ENCODE measurements at places on chromosomes 3 and 15.
A peak's percentile ranks its signal among the peaks of the same experiment; 100 is the strongest.

DNA sequence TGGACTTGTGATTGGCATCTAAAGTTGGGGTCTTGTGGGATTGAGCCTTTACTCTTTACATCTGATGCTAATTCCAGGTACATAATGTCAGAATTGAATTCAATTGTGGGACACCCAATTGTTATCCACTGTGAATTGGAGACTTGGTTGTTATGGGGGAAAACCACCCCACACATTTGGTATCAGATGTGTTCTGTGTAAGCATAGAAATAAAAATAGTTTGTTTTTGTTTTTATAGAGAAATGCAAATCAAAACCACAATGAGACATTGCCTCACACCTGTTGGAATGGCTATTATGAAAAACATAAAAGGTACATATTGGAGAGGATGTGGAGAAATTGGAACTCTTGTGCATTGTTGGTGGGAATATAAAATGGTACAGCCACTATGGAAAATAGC is 58.5 kb downstream of the CPA3 start:
- no peak for DNase-seq

GRCh38 chr15:73517566-73517965 is 74.6 kb downstream of the REC114 start:
- no peak for DNase-seq

DNA sequence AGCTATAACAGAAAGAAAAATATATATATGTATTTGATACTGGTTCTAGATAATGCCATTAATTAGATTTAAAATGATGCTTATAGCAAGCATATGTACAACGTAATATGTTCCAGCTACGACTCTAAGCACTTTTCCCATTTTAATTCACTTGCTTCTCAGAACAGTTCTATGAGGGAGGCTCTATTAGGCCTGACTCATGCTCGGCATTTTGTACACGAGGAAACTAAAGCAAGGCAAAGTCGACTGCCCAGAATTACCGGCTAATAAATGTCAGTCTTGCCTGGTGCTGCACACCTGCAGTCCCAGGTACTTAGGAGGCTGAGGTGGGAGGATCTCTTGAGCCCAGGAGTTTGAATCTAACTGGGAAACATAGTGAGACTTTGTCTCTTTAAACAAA is 106.0 kb downstream of the PTPRG start:
- DNase-seq: no peak

GRCh38 chr15:45714590-45715488 is 80.0 kb downstream of the SQOR start:
- DNase-seq: peak; percentile 39

- DNase-seq: no peak
Measured at GRCh38 chr3:53704363-53704725, 141.9 kb downstream of the CHDH start.

DNA sequence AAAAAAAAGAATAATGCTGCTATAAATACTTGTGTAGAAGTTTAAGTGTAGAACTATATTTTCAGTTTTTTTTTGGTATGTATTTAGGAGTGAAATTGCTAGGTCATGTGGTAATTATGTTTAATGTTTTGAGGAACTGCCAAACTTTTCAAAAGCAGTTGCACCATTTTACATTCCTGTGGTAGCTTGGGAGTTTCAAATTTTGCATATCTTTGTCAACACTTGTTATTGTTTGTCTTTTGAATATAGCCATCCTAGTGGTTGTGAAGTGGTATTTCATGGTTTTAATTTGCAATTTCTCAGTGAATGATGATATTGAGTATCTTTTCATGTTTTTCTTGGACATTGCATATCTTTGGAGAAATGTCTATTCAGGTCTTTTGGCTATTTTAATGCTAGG is 30.4 kb downstream of the SKIL start:
- no peak for DNase-seq

DNA sequence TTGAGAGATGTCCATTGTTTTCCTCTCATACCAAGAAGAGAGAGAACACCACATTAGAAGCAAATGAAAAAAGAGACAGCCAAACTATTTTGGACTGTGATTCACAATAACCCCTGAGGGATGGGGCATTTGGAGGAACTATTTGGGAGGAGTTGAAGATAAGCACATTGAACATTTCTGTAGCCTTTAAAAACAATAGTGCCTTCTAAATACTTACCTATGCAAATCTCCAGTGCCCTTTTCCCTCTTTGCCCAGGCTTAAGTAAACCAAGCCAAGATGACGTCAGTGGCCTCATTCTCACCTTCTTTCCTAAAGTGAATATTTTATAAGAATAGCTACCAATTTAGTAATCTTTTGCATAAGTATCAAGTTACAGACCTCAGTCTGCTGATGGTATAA is 89.7 kb upstream of the COL8A1 start:
- no peak for DNase-seq

DNA sequence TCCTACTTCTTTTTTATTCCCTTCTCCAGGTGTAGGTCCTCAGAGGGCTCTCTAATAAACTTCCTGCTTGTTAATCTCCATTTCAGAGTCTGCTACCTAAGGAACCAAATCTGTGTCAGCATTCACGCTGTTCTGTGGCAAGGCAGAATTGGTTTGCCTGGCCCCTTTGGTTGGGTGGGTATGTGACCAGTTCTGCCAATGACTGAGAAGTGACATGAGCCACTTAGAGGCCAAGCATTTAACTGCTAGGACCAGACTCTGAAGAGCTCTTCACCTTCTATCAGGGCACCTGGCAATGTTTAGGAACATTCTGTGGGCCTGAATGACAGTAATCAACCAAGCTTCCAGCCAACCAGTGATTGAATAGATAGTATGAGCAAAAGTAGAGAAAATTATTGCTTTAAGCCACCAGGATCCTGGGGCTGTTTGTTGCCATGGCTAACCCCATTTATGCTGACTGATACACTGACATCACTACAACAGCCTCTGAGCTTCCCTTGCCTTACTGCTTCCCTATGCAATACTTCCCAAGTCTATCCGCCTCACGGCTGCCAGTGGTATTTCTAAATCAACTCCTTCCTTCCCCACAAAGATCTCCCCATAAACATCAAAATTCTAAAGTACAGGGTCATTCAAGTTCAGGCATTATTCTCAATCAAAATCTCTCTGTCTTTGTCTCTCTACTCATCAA is 7.6 kb downstream of the FRMD4B start:
- DNase-seq: no peak

DNA sequence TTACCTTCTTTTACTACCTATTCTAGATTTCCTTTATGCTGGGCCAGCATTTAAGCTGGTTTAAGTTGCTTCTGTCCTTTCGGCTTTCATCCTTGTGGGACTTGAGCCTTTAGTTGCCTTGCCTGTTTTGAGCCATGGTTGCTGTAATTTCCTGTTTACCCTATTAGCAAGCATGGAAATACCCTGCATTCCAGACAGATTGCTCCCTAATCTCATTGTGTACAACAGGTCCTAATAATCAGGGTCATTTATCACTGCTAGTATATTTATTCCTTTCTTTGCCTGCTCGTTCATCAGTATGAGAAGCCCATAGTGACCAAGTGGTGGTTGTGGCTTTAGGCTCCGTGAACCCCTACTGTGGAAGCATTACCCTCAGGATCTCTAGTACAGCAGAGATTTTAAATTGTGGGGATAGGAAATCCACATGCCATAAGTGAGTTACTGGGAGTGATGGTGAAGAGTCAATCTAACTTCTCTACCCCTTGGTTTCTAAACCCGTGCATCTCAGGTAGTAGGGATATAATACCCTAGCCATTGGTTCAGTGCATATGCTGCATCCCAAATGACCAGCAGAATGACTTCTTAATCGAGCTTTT is 31.9 kb downstream of the NCK1 start:
- no peak for DNase-seq

Data from iPS DF 6.9 (cell line).